ENCODE measurements at places on chromosomes 4 and X.

DNA sequence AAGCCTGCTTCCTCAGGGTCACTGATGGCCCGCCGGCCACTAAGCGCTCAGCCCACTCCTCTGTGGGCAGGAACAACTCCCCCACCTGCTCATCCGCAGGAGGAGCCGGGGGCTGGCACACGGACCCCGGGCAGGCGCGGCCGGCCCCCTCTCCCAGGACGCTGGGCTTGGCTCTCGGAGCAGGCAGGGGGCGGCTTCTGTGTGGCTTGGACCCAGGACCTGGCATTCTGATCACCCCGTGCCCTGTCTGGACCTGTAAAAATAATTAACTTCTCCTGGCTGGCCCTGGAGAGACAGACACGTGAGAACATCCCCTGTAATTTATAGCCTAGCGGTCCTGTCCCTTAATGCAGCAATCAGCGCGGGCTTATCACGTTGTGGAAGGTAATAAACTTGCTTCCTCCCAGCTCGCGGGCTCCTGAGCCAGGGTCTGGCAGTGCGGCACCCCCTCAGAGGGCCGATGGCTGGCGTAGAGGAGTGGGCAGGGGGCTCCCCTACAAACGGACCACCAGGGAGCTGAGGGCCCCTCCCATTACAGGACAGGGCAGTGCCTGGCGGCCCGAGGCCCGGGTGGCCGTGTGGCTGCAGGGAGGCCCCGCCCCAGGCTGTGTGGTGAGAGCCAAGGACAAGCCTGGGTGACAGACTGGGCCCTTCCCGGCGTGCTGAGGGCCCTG lies 84.5 kb upstream of the NKX1-1 start:
- no peak for DNase-seq

DNA sequence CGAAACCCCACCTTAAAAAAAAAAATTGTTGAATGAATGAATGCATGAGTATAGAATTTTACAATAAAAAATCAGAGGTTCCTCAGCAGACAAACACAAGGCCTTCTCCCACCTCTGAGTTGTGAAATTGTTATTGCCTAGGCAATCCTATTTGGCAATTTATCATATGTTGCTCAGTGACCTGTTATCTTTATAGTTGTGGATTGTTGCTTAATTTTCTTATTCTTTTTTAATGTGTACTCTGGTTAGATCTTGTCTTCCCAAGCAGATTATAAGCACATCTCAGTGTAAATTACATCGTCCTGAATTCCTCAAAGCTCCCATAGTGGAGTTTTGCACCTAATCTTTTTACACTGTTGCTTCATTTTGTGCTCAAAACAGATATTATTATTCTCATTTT lies 71.9 kb downstream of the RBM47 start:
- no peak for DNase-seq

- DNase-seq: no peak
Observed at GRCh38 chr4:186660403-186660802, 63.3 kb downstream of the FAT1 start.

DNA sequence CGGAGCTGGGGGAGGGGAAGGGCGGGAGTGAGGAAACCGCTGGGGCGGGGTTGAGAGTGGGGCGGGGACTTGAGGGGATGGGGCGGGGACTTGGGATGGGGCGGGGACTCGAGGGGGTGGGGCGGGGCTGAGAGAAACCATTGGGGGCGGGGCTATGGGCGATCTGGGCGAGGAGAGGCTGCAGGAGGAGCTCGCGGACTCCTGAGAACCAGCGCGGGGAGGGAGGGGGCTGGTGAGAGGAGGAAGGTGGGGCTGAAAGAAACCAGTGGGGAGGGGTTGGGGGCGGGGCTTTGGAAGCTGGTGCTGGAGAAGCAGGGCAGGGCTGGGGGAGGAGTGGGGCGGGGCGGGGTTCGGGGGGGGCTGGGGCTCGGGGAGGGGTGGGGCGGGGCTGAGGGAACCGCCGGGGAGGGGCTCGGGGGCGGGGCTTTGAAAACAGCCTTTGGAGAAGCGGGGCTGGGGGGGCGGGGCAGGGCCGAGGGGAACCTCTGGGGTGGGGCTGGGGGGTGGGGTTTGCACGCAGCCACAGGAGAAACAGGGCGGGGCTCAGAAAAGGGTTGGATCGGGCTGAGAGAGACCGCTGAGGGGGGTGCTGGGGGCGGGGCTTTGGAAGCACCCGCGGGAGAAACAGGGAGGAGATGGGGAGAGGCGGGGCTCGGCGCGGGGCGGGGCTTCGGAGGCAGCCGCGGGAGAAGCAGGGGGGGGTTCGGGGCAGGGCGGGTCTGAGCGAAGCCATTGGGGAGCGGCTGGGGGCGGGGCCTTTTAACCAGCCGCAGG lies 777 bp upstream of the EOLA2 start:
- peak; percentile 85 for DNase-seq

DNA sequence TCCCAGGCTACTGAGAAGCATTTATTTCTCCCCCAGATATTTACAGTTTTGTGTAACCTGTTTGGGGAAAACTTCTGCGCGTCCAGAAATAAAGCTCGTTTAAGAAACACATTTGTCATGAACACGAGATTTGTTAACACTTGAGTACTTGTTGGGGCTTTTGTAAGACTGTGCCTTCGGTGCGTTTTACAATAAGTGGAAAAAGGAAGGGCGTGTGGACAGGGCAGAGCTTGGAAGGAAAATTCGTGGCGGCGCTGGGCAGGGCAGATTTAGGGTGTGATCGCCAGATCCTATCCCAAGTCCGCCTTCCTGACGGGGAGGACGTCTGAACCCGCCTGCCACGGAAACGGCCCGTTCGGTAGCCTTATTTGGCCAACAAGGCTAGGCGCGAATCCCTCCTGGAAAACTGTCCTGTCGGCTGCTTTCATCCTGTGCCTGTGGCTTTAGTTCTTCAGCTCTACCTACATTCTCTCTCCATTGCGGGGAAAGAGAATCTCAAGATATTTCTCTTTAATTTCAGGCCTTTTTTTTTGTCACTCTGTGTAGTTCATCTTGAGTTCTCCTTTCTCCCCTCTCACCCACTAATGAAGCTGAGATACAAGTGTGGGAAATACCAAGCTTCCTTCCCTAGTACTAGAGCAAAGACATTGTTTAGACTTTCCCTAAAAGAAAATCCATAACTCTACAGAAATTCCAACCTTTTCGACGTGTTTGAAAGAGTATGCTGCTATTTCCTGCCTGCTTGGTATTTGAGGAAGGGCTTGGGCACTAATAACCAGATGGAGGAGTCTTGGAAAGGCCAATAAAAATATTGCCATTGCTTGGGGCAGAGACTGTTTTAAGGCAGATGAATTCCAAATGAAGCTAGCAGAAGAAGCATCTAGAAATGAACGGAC lies 982 bp downstream of the PDLIM5 start:
- peak; percentile 7 for DNase-seq

GRCh38 chrX:8607326-8607725 lies 124.6 kb downstream of the ANOS1 start:
- no peak for DNase-seq

Data from activated T-cell treated with anti-CD3 and anti-CD28 coated beads, Interleukin-2, amount 50 U/mL, for 4 hours (primary cell).